ENCODE measurements at places on chromosomes 7 and 10.

GRCh38 chr7:110148054-110148453, 942.9 kb upstream of the LRRN3 start:
- DNase-seq = no peak

DNA sequence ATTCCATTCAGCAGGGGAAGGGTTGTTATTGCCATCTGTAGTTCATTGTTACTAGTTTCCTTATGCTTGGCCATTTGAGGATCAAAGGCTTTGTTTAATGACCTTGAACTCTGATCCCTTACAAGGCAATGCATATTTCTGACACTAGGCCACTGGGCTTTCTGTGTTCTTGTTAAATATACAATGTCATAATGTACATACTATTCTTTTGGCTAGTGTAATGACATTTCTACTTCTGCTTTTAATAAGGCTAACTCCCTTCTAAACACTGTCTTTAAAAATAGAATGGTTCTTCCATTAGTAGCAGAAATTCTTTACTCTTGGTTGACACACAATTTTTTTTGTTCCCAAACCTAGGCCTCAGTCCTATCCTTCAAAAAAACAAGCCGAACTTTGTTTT, 86.6 kb downstream of the BBS9 start:
- DNase-seq = no peak

- no peak for DNase-seq
Observed at GRCh38 chr7:135924302-135924701, 52.9 kb downstream of the MTPN start.

DNA sequence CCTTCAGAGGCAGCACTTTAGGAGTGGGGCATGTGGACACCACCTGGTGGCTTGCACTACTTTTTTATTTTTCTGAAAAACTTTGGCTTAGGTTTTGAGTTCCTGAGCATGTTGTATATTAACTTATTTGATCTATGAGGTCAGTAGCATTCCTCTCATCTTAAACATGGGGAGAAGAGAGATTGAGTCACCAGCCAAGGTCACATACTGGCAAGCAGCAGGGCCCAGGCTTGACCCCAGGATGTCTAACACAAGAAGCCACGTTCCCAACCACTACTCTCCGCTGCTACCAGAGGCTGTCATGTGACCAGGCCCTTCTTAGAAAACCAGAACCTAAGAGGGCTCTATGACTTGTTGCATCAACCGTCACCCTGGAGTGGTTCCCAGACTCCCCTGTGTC, 210.3 kb upstream of the GPR26 start:
- no peak for DNase-seq

GRCh38 chr7:11710377-11710776, 121.6 kb downstream of the THSD7A start:
- no peak for DNase-seq

GRCh38 chr7:100791881-100792666, 35.2 kb downstream of the EPHB4 start:
- no peak for DNase-seq

- DNase-seq = no peak
Observed at GRCh38 chr10:112115781-112116385, 67.7 kb downstream of the GPAM start.

GRCh38 chr10:15345450-15345849, 25.6 kb downstream of the FAM171A1 start:
- no peak for DNase-seq

DNA sequence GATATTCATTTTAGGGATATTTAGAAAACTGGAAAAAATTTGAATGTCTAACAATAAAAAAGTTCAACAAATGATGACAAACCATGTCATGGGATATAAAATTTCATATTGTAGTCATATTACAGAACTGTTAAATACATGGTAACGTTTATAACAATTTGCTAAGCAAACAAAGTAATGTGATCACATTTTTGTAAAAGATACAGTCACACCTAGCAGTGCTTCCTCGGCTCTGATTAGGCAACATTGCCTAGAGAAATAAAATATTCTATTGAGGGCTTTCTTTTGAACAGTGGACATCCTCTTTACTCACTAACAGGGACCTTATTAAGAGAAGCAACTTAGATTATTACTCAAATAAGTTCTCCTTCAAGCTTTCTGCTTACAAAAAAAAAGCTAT, 605.5 kb downstream of the GATA3 start:
- no peak for DNase-seq

DNA sequence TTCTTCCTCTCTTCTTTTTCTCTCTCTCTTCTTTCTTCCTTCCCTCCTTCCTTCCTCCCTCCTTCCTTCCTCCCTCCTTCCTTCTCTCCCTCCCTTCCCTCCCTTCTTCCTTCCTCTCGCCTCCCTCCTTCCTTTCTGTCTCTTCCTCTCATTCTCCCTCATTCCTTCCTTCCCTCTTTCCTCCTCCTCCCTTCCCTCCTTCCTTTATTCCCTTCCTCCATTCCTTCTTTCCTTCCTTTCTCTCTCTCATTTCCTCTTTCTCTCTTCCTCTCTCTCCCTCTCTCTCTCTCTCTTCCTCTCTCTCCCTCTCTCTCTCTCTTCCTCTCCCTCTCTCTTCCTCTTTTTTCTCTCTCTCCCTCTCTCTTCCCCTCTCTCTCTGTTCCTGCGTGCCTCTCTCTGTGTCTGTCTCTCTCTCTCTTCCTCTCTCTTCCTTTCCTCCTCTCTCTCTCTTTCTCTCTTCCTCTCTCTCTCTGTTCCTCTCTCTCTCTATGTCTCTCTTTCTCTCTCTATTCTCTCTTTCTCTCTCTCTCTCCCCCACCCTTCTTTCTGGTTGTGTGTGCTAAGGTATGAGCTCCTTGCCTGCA, 80.1 kb upstream of the PFKP start:
- no peak for DNase-seq

- DNase-seq = peak; percentile 8
Observed at GRCh38 chr7:34928052-34928451, 109.2 kb downstream of the DPY19L1 start.

GRCh38 chr7:37283716-37284115, 164.9 kb downstream of the ELMO1 start:
- DNase-seq = no peak
